ENCODE measurements at places on chromosomes 2 and 18. TPM values are rescaled to one million over a fixed set of nuclear protein-coding genes. Genes with fewer than 3 reads are reported as not detected.

GRCh38 chr18:80183273-80184050 is 63.9 kb downstream of the PARD6G start:
- no peaks in the 10 kb centered on the region for H3K27me3 ChIP-seq
- H3K36me3 ChIP-seq: peaks cover 31% of the 10 kb centered on the region
- H3K4me1 ChIP-seq: peaks cover 9% of the 10 kb centered on the region
- no peak overlapping the region for H3K27ac ChIP-seq
- no peak overlapping the region for H3K4me3 ChIP-seq

Gene IL36RN
- total RNA-seq: 0.11 TPM

Gene DNAJC5G
- 0.50 TPM for total RNA-seq

Gene KRTCAP3
- total RNA-seq: 0.72 TPM

Gene PTPN4
- total RNA-seq: 60.9 TPM

DNA sequence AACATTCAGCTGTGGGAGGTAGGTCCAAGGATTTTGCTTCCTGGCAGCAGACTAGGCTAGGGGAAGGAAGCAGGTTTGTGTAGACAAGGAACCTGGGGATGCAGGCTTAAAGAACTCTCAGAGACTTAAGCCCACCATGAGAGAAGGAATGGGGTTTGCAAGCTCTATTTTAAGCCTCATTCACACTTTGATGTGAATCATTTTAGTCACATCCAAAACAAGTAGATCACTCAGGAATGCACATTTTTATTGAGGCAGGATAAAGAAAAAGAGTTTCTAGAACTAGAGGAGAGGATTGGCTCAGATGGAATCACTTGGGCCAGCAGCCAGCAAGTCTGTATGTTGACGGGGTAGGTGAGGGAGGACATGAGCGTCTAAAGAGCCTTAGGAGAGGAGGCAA is 3.3 kb upstream of the NAPG start:
- H3K4me3 ChIP-seq: no peak overlapping the region
- no peaks in the 10 kb centered on the region for H3K27me3 ChIP-seq
- H3K4me1 ChIP-seq: peaks cover 17% of the 10 kb centered on the region
- no peak for DNase-seq
- no peak overlapping the region for H3K27ac ChIP-seq
- H3K36me3 ChIP-seq: no peaks in the 10 kb centered on the region

DNA sequence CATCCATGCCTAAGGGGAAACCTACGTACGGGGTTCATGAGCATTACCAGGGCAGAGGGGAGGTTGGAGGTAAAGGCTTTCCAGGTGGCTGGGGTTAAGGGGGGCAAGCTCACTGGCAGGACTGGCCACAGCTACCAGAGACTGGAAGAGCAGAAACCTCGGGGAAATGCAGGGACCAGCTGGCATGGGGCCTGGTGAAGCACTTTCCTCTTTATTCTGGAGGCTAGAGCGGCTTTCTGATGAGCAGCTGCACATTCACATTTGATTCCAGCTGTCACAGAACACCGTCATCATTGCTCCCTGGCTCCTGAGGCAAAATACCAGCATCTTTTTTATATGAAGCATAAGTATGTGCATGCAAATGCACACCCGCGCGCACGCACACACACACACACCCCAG is 28.7 kb upstream of the LRRC30 start:
- DNase-seq: no peak
- H3K4me3 ChIP-seq: no peak overlapping the region
- no peaks in the 10 kb centered on the region for H3K27me3 ChIP-seq
- peaks cover 11% of the 10 kb centered on the region for H3K4me1 ChIP-seq
- H3K27ac ChIP-seq: no peak overlapping the region
- no peaks in the 10 kb centered on the region for H3K36me3 ChIP-seq

DNA sequence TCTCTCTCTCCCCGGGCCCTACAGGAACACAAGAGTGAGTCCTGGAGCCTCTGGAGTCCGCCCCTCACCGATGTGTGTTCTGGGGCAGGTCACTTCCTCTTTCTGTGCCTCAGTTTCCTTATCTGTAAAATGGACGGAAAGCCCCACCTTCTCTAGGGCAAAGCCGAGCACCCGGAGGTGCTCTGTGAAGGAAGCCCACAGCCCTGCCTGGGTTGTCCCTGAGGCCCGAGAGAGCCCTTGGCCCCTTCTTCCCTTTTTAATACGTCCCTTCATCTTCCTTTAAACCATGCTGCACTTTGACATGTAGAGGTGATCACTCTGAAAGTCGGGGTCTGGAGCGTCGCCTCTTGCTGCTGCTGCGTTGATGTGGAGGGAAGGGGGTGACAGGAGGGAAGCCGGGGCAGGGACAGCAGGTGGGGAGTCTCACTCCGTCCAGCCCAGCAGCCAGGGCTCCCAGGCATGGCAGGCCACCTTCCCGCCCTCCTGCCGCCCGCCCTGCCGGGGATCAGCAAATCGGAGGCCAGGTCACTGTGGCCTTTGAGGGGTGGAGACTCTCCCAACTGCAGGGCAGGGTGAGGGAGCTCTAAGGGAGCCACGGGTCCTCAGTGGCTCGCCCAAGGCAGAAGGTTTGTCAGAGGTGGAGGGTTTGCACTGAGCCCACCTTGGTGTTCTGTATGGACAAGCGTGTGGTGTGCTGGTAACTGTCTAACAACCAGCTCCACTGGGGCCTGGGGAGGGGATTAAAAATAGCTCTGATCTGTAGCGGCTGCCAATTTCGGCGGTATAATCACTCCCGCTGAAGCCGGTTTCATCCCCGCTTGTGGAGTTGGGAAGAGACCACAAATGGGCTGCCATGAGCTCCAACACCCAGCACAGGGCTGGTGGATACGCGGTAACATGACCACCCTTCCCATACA is 135.9 kb upstream of the ID2 start:
- H3K36me3 ChIP-seq: no peaks in the 10 kb centered on the region
- no peak overlapping the region for H3K27ac ChIP-seq
- no peak for DNase-seq
- no peak overlapping the region for H3K4me3 ChIP-seq
- H3K27me3 ChIP-seq: no peaks in the 10 kb centered on the region

- H3K36me3 ChIP-seq: no peaks in the 10 kb centered on the region
- no peak for DNase-seq
- H3K4me1 ChIP-seq: no peaks in the 10 kb centered on the region
- no peak overlapping the region for H3K27ac ChIP-seq
- peaks cover 10% of the 10 kb centered on the region for H3K27me3 ChIP-seq
Measured at GRCh38 chr2:222050981-222051380, 247.8 kb downstream of the PAX3 start.

DNA sequence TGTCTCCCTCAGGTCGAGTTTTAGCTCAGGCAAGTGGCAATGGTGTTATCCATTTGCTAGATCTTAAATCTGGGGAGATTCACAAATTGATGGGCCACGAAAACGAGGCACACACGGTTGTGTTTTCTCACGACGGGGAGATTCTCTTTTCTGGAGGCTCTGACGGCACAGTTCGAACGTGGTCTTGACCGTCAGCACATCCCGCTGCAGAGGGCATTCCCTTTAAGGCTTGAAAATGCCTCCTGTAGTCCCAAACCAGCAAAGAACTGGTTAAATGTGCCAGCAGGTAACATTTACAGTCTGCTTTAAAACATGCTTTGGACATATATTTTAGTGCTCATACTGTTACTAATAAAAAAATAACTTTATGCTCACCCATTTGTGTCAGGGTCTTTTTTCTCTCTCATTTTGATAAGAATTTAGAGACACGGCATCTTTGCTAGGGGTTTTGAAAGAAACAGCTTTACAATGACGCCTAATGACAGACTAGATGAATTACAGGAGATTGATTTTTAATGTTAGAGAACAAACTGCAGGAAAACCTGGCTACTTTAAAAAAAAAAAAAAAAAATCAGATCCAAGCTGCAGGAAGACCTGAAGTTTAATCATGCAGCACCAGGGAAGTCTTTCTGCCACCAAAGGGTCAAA is 602 bp upstream of the VWC2L start:
- H3K27me3 ChIP-seq: no peaks in the 10 kb centered on the region
- H3K27ac ChIP-seq: no peak overlapping the region
- no peaks in the 10 kb centered on the region for H3K36me3 ChIP-seq
- no peaks in the 10 kb centered on the region for H3K4me1 ChIP-seq

- no peaks in the 10 kb centered on the region for H3K27me3 ChIP-seq
- no peak overlapping the region for H3K4me3 ChIP-seq
- H3K4me1 ChIP-seq: peaks cover 38% of the 10 kb centered on the region
- peaks cover 26% of the 10 kb centered on the region for H3K36me3 ChIP-seq
- H3K27ac ChIP-seq: no peak overlapping the region
- no peak for DNase-seq
Measured at GRCh38 chr18:13386891-13387801, 168.6 kb downstream of the LDLRAD4 start.

GRCh38 chr2:99181624-99182000 is 628 bp downstream of the MRPL30 start:
- H3K4me3 ChIP-seq: peak overlapping the region; percentile 98
- H3K27me3 ChIP-seq: no peaks in the 10 kb centered on the region
- peaks cover 11% of the 10 kb centered on the region for H3K4me1 ChIP-seq
- no peak for DNase-seq

DNA sequence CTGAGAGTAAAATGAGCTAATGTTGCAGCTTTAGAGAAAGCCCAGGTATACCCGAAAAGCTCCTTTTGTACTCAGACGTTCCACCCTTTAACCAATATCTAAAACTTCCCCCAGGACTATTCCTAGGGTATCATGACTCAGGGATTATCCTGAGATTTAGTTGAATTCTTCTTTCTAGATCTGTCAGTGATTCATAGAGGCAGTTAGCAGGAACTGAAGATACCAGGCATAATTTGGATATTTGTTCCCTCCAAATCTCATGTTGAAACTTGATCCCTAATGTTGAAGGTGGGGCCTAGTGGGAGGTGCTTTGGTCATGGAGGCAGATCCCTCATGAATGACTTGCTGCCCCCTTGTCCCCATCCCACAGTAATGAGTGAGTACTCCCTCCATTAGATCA is 161.2 kb upstream of the LRP1B start:
- no peaks in the 10 kb centered on the region for H3K4me1 ChIP-seq
- no peak overlapping the region for H3K27ac ChIP-seq
- no peaks in the 10 kb centered on the region for H3K27me3 ChIP-seq
- DNase-seq: no peak
